ENCODE measurements at places on chromosomes 11 and 22.

DNA sequence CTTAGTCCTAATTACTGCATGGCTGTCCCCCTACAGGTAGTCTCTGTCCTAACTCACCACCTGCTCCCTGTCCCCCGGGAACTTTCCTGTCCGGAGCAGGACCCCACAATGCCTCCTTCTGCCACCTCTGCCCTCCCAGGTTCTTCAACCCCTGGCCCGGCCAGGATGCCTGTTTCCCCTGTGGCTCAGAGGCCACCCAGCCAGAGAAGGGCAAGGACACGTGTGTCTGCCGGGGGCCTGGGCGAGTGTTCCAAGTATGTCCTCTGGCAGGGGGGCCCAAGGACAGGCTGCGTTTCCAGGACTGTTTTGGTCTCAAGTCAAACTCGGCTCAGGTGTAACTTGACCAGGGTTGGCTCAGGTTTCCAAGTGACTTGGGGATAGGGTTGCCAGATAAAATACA, 63.8 kb downstream of the BTG4 start:
- DNase-seq, result no peak

DNA sequence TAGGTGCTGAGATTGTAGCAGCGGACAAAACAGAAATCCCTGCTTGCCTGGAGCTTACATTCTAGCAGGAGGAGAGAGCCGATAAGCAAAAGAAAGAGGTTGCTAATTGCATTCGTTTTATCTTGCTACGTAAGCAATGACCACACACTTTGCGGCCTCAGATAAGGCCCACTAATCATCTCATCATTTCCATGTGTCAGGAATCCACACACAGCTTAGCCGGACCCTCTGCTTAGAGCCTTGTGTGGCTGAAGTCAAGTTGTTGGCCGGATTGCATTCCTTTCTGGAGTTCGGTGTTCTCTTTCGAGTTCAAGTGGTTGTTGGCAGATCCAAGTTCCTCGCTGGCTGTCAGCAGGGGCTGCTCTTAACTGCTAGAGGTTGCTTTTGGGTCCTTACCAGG, 101.6 kb downstream of the CHST1 start:
- no peak for DNase-seq

DNA sequence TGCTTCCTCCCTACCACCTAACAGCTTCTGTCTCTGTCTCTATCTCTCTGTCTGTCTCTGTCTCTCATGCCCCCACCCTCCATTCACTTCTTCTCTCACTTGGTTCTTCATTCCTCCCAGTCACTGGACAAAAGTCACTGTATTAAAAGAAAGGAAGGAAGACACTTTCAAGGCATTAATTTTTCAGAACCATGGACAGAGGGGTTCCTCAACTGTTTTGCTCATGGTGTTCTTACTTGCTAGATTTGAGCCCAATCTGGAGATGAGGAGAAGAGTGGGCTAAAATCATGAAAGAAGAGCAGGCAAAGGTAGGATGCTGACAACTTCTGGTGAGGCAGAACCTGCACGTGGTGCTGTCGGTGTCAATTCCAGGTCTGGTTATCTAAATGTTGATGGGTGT, 116.7 kb upstream of the LARGE1 start:
- DNase-seq, result no peak

DNA sequence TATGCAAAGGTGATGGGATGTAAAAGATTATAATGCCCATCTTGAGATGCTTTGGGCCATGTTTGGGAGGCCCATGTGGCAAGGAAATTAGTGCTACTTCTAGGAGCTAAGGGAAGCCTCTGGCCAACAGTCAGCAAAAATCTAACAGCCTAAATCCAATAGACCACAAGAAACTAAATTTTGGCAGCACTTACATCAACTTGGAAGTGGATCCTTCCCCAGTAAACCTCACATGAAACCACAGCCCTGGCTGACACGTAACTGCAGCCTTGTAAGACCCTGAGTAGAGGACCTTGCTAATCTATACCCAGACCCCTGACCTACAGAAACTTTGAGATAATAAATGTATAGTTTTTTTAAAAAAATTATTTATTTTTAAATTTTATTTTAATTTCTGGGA, 13.1 kb upstream of the GRK3 start:
- DNase-seq, result no peak

GRCh38 chr11:71236836-71237475, 15.4 kb downstream of the SHANK2 start:
- no peak for DNase-seq

GRCh38 chr22:30968015-30968923, at the start of gene MORC2:
Gene MORC2, minus strand, starts transcription at chr22:30968774. Its CDS starts 885 bp downstream, at chr22:30967889.
- peak; percentile 46 for DNase-seq

DNA sequence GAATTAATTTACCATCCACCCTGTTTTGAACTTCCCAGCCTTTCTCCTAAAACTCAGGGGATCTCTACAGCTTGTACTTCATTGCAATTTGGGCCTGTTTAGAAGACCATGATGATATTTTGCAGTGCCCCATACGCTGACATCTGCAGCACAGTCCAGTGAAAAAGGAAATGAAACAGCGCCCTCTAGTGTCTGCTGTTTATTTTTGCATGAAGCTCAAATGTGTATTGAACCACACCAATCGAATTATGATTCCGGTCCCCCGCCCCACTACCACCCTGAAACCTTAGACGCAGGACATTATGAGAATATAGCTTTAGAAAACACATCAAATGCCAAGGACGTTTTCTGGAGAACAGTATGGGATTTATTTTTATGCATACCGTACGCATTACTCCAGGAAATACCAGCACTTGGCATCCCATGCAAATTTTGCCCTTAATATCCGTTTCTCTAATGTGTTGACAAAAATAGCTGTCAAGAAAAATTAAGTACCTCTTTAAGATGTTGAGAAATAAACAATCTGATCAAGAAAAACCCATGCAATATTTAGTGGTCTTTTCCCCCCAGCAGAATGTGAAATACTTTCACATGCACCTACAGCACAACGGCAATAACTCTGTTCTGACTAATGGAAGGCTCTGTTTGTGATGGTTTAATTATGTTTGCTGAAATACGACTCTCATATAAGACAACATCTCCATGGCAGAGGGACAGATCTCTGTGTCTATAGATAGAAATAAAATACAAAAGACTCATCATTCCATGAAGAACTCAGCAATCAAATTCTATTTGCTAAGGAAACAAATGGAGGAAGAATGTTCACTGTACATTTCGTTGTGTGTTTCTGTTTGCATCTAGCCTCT, 93.9 kb downstream of the TECTA start:
- DNase-seq, result peak; percentile 60

DNA sequence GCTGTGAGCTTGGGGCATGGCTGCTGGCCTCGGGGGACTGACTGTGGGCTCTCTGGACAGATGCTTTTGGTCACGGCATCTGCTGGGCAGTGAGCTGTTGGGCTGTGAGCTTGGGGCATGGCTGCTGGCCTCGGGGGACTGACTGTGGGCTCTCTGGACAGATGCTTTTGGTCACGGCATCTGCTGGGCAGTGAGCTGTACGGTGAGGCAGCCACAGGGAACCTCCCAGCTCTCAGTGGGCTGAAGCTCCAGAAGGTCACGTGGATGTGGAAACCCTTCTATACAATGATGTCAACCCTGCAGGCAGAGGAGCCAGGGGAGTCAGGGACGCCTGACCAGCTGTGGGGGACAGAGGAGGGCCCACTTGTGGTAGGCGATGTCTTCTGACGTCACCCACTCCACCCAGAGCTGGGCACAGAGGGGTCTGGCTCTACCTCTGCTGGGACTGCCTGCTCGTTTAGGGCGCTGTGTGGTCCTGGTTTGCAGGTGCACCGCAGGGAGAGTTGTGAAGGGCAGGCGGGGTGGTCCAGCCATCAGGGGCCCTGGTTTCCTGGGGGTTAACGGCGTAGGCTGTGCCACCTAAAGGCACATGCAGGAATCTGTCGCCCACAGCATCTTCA, 1331.3 kb downstream of the BRD1 start:
- no peak for DNase-seq

GRCh38 chr22:39703091-39703490, 132.5 kb downstream of the CACNA1I start:
- DNase-seq, result no peak

GRCh38 chr22:47053726-47054141, 291.3 kb downstream of the TBC1D22A start:
- no peak for DNase-seq

DNA sequence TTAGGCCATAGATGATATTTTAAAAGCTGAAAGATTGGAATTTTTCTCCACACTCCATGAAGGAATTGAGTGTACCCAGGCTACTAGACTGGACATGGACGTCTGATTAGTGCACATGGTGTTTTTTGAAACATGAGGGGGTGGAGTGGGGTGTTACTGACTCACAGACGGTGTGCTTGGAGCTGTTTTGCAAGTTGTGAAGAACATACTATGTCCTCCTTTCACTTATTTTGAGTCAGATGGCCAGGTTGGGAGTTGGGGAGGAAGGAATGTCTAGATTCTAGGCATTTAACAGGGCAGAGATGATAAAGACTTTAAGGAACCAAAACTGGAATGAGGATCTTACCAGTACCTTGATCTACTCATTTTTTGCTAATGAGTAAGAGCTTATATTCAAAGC, 158.1 kb upstream of the MTNR1B start:
- DNase-seq, result peak; percentile 63

DNA sequence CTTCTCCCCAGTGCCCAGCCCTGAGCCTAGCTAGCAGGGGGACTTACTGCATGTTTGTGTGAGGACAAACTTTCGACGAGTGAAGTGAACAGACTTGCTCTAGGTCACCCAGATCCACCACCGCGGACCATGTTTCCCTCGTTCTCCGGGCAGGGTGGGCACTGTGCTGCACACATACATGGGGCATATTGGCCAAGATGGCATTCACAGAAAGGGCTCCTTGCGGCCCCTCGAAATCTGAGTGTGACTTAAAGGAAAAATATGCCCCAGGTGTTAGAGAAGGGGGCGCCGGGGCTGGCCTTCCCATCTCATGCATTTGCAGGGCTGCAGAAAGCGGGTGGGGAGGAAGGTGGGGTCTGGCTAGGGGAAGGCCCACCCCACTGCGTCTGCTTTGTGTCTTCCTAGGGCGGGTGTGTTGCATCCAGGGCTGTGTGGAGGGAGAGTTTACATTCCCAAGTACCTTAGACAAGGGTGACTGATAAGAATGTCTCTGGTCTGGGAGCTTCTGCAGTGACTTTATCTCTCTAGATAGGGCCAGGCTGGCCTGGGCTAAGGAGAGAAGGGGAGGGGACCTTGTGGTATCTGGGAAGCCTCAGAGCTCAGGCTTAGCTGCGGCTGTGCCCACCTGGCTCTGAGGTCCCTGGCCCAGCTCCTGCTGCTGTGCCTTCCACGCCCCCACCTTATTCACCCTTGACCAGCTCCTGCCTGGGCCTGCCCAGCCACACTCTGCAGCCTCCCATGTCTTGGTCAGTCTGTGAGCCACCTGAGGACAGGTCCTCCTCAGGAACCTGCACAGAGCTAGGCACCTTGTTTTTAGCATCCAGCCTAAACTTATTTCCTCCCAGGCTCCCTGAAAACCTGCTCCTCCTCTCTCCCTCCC, 45.8 kb downstream of the LRRC32 start:
- DNase-seq, result no peak

- no peak for DNase-seq
These were observed 393.5 kb downstream of the BUD13 start for GRCh38 chr11:116379185-116379828.

DNA sequence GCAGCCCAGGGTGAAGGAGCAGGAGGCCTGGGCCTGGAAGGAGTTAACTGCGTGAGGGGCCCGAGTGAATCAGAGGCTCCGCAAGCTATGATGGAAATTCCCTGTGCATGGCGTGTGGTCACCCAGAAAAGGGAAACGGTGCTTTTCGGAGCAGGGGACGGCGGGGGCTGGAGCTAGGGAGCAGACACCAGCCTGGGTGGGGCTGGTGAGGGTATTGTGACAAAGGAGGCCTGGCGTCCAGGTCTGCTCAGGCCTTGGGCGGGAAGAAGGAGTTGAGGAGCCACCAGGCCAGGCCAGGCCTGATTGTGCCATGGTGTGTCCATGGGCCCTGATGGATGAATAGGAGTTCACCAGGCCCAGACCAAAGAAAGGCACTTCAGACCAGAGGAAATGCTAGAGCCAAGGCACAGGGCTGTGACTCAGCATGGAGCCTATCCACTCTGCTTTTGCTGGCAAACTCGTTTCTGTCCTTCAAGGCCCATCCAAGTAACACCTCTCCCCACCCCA, 12.8 kb upstream of the SPI1 start:
- peak; percentile 98 for DNase-seq

- DNase-seq, result no peak
These were observed 18.6 kb downstream of the HIRA start for GRCh38 chr22:19412923-19413322.

Data from inflammatory macrophage treated with lipopolysaccharide for 4 hours (primary cell).